ENCODE measurements at places on chromosomes 5 and 9. TPM values are rescaled to one million over a fixed set of nuclear protein-coding genes. Genes with fewer than 3 reads are reported as not detected.
A peak's percentile ranks its signal among the peaks of the same experiment; 100 is the strongest.

DNA sequence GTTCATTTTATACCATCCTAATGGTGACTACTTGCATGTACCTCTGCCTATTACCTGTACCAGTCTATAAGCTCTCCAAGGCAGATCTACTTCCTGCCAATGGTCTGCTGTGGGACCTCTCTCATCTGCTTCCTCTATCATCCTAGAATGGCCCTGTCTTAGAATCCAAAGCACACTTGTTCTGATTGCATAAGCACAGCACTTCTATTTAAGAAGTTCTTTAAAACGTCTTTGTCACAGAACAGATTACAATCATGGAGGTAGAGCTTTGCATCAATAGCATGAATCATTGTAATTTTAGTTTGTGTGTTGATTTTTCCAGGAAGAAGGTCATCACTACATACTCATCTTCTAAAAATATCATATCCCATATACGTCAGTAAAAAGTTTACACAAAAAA is 131.8 kb upstream of the ACOT12 start:
- DNase-seq: no peak

- DNase-seq: no peak
These were observed 726.4 kb upstream of the GRAMD2B start for GRCh38 chr5:125696762-125697161.

GRCh38 chr9:116274293-116274692 is 120.7 kb downstream of the PAPPA start:
- no peak for DNase-seq

- no peak for DNase-seq
These were observed 48.1 kb downstream of the DIAPH1 start for GRCh38 chr5:141570655-141571054.

GRCh38 chr5:169190849-169191248 is 110.1 kb downstream of the SLIT3 start:
- no peak for DNase-seq

DNA sequence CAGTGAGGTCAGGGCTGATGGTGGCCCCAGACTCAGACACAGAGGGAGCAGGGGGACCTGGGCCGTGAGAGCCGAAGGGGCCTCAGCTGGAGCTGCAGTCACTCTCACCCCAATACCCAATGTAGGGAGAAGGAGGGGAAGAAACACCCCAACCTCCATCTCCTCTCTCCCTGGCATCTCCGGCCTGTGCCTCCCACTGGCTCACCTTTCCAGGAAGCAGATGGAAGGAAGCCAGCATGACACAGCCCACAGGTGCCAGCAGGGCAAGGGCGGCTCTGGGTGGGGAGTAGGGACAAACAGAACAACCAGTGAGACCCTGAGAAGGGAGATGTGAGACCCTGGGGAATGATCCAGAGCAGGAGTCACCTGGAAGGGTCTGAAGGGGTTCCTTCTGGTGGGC is 3.0 kb upstream of the CRB2 start:
- no peak for DNase-seq

GRCh38 chr5:72252574-72253155 is 67.4 kb downstream of the MRPS27 start:
- DNase-seq: no peak

DNA sequence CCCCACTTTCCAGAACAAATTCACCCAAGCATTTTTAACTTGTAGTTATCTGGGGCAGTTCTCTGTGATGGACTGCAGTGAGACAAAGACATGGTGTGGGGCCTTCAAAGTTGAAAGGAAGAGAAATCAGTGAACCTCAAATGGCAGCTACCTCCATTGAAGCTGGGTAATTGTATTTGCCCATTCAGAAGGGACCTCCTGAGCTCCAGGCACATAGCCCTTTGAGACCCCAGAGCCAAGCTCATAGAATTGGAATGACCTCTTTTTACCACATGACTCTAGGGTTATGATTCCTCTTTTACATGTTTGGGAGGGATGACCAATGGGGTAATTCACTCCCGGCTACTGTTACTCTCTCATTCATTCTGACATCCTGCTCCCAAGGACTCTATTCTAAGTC is 368.4 kb upstream of the ITGA1 start:
- DNase-seq: no peak

- DNase-seq: no peak
These were observed 78.3 kb downstream of the CEP120 start for GRCh38 chr5:123344816-123345426.

- DNase-seq: no peak
These were observed 291.9 kb downstream of the COX7C start for GRCh38 chr5:86909418-86910295.

GRCh38 chr5:112492291-112492690 is 73.2 kb upstream of the EPB41L4A start:
- no peak for DNase-seq

- no peak for DNase-seq
These were observed 168.7 kb downstream of the KDM4C start for GRCh38 chr9:6926436-6926835.

DNA sequence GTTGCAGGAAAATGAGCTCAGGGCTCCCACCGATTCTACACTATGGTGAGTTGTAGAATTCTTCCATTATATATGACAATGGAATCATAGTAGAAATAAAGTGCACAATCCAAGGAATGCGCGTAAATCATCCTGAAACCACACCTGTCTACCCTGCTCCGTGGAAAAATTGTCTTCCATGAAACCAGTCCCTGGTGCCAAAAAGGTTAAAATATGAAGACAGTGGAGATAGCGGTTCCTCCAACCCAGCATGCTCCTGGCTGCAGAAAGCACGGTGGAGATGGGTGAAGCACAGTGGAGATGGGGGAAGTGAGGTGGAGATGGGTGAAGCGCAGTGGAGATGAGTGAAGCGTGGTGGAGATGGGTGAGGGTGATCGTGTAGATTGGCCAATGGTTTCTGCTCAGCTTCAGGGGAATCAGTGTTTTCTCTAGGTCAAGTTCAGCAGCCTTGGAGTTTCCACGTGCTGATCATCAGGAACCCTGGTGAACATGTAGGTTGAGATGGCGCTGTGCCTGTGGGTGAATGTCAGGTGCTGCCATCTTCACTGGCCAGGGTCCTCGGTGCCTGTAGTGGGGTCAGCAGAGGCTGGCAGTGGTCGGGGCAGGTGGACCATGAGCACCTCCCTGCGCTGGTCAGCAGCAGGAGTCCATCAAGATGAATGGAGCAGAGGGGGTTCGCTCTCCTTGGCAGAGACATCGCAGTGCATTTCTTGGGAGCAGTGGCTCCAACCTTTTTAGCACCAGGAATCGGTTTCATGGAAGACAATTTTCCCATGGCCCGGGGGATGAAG is 20.3 kb downstream of the PAEP start:
- peak; percentile 72 for DNase-seq

- DNase-seq: no peak
These were observed 112.6 kb upstream of the PJA2 start for GRCh38 chr5:109522404-109522803.

DNA sequence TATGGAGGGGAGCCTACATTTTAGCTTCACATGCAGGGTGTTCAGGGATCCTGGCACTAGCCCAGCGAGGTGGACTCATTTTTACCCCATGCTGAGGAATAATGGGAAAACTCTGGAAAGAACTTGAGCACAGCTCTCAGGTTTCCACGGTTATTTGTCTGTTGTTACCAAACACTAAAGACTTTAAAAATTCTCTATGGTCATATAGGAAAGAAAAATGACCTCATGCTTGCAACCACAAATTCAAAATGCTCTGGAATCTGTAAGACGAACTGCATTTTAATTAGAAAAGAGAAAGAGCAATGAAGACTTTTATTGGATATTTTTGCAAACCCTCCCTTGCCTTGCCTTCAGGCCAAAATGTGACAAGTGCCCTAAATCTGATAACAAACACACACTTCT is 606.9 kb downstream of the EBF1 start:
- DNase-seq: no peak

DNA sequence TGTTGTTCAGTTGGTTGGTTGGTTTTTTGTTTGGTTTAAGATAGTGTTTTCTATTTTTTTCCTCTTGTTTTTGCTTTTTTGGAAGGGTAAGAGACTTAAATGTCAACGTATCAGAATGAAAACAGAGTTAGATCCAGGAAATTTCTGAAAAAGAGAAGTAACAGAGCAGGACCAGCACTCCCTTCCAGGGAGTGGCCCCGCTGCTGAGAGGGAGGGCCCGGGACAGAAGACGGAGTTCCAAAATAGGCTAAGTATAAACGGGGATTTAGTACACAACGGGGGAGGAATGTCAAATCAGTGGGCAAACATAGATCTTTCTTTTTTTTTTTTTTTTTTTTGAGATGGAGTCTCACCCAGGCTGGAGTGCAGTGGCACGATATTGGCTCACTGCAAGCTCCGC is 92.7 kb upstream of the RUFY1 start:
- no peak for DNase-seq

DNA sequence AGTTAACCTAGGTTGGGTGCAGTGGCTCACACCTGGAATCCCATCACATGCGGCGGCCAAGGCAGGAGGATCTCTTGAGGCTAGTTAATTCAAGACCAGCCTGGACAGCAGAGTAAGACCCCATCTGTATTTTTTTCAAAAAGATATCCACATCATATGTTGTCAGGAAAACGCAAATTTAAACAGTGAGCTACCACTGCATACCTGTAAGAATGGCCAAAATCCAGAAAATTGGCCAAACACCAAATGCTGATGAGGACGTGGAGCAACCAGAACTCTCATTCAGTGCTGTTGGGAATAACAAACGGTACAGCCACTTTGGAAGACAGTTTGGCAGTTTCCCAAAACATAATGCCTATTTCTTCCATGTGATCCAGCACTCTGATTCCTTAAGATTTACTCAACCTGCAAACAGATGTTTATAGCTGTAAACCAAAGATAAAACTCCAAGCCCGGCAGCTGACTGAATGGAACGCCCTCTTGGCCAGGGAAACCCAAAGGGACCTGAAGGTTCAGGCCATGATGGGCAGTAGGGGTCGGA is 12.4 kb downstream of the CEL start:
- no peak for DNase-seq

DNA sequence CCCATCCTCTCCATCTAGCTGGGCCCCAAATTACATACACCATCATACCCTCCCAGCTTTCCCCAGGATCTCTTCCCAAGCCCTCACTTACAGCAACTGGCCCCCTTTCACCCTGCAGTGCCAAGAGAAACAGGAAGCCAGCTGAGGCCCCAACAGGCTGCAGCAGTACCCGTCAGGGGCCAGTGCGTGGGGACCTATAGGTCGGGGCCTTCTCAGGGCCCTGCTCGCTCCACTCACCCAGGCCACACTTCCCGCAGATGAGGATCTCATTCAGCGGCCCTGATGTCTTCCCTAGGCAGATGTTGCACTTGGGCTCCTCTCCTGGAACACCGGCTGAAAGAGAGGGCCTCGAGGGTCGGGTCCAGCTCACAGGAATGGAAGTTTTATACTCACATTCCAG is 6.8 kb downstream of the PHF19 start:
- no peak for DNase-seq

- no peak for DNase-seq
These were observed 51.0 kb downstream of the FKTN start for GRCh38 chr9:105608721-105609598.

DNA sequence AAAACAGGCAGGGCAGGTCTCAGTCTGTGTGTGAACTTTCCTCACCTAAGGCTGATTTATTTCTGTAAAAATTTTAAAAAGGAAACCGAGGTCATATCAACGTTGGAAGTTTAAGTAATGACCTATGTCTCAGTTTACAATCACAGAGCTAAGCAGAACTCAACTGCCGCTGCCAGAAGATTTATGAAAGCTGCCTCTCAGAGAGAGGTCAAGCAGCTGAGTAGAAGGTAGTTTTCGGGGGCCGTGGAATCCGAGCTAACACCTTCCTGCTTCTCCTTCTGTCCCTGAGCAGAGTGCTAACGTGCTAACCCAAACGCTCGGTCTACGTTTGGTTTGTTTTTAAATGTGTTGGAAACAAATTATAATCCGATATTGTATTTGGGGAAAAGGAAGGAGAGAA is 11.1 kb downstream of the TTF1 start:
- DNase-seq: no peak

GRCh38 chr5:150393096-150393645 is 19.5 kb downstream of the CD74 start:
- no peak for DNase-seq

DNA sequence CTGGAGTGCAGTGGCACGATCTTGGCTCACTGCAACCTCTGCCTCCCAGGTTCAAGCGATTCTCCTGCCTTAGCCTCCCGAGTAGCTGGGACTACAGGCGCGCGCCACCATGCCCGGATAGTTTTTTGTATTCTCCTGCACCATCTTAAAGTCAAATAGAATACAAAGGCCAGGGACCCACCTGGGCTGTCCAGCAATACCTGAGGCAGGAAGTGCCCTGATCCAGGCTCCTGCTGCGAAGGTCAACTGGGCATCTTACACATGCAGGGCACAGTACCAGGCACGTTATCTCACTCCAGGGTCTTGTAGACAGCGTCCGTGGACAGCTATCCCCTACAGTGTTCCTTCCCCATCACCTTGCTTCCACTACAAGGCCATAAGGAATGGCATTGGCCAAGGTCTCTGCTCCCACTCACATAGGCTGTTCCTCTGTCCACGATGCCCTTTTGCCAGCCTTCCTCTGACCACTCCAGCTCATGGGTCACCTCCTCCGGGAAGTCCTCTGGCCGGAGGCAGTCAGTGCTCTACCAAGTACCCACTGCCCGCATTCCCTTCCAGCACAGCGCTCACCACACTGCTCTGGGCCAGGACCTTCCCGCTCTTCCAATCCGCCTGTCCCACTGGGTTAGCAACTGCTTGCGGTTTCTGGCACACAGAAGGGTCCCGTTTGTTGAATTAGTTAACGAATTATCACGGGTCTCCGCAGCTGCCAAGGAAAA is 978 bp downstream of the P4HA2 start:
- DNase-seq: peak; percentile 84

DNA sequence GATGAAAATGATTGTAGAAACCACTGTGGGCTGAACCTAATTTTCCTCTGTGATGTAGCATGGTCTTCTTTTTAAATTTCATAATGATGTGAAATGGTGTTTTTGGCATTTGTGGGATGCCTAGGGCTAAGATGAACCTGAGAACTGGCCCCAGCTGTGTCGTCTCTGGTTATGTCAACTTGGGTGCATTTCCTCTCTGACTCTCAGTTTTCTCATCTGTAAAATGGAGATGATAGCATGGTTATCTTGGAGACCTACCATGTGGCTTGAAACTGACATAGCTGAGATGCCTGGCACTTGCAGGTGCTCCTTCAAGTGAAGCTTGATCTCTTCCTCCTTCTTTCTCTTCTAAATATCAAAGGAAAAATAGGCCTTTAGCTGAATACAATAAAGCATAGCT is 77.8 kb downstream of the BOD1 start:
- DNase-seq: no peak

Gene IFNA2
- total RNA-seq: not detected

Gene SURF6
- 12.8 TPM for total RNA-seq

Gene RASGRF2
- 8.8 TPM for total RNA-seq

Gene PCDHGA12
- total RNA-seq: 10.6 TPM

Gene TIFAB
- not detected for total RNA-seq

Gene TAS2R1
- total RNA-seq: not detected

Gene HAVCR1
- not detected for total RNA-seq

Gene TAL2
- total RNA-seq: not detected

Measured in vagina (tissue), 2 donors.